ENCODE measurements at places on chromosomes 5 and 9.

DNA sequence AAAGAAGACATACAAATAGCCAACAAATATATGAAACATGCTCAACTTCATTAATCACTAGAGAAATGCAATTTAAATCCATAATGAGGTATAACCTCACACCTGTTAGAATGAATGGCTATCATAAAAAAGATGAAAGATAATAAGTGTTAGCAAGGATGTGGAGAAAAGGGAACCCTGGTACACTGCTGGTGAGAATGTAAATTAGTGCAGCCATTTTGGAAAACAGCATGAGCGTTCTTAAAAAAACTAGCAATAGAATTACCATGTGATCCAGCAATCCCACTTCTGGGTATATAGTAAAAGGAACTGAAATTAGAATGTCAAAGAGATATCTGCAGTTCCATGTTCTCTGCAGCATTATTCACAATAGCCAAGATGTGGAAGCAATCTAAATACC lies 64.2 kb upstream of the CEP78 start:
- DNase-seq = no peak

GRCh38 chr5:158929552-158930218 lies 170.0 kb downstream of the EBF1 start:
- no peak for DNase-seq

- no peak for DNase-seq
These were observed 67.5 kb upstream of the ACTBL2 start for GRCh38 chr5:57550132-57550531.

DNA sequence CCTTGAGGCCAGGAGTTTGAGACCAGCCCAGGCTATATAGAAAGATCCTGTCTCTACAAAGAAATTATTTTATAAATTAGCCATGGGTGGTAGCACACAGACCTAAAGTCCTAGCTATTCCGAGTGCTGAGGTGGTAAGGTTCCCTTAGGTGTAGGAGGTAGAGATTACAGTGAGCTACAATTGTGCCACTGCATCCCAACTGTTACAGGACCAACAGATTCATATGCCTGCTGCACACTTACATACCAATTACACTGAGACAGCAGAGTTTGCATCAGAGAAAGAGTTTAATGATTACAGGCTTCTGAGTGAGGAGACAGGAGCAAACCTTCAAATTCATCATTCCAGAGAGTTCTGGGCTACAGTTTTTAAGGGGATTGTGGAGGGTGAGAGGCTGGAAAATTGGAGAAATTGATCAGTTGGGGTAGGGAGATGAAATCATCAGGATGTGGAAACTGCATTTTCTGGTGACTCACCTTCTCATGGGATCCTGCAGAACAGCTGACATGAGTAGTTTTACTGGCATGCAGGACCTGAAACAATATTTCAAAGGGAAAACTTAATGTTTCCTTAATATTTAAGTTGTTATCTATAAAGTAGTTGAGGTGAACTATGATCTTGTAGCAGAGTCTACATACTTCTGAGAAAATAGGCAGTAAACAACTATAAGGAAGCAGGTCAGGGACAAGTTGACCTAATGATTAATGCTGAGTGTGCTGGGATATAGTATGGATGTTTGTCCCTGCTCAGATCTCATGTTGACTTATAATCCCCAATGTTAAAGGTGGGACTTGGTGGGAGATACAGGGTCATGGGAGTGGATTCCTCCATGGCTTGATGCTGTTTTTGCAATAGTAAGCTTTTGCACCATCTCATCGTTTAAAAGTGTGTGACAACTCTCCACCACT lies 54.7 kb downstream of the ANXA2R start:
- DNase-seq = no peak

- no peak for DNase-seq
These were observed 36.3 kb downstream of the FAM163B start for GRCh38 chr9:133572821-133573361.

DNA sequence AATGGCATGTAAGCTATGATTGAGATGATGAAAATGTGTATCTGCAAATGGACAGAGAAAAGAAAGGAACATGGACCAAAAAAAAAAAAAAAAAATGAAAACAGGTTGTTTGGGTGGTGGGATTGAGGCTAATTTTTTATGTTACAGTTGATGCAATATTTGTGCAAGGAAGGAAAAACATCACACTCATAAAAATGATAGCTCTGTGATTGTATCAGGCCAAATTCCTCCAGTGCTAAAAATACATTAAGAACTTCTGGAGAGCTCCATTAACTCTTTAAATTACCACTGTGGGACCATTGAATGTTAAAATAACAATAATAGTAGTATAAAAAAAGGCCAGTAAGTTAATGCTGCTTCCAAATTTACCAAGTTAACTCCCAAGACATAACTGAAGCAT lies 79.5 kb upstream of the MSX2 start:
- no peak for DNase-seq

DNA sequence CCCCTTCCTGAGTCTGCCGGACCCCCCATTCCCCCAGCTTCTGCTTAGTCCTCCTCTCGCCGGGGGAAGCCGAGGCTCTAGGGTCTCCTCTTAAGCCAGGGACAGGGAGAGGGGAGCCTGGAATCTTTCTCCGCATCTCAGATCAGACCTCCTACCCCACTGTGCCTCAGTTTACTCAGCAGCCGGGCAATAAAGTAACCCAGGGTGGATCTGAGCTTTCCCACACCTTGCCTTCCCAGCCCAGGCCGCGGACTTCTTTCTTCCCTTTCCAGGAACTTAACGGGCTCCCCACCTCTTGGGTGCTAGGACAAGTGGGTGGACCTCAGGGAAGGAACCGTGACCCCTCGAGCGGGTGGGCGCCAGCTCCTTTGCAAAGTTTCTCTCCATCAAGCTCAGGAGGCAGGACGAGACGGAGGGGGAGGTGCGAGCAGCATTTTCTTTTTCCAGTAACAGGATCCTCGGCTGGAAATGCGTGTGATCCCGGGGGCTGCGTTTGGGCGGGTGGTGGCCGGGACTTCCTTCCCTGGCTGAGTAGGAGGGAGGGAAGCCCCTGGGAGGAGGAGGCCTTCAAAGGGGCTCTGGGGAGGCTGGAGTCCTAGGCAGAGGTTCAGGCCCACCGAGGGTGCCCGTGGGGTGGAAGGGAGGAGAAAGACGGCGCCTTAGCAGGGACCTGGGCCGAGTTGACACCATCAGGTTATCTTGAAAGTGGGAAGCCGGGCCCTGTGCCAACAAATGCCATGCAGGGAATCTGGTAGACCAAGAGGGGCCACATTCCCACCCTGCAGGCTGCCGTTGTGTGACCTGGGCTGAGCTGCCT lies 795 bp downstream of the DAB2IP start:
- DNase-seq = peak; percentile 73

- DNase-seq = no peak
These were observed 235.0 kb downstream of the ACTL7B start for GRCh38 chr9:108620767-108621166.

DNA sequence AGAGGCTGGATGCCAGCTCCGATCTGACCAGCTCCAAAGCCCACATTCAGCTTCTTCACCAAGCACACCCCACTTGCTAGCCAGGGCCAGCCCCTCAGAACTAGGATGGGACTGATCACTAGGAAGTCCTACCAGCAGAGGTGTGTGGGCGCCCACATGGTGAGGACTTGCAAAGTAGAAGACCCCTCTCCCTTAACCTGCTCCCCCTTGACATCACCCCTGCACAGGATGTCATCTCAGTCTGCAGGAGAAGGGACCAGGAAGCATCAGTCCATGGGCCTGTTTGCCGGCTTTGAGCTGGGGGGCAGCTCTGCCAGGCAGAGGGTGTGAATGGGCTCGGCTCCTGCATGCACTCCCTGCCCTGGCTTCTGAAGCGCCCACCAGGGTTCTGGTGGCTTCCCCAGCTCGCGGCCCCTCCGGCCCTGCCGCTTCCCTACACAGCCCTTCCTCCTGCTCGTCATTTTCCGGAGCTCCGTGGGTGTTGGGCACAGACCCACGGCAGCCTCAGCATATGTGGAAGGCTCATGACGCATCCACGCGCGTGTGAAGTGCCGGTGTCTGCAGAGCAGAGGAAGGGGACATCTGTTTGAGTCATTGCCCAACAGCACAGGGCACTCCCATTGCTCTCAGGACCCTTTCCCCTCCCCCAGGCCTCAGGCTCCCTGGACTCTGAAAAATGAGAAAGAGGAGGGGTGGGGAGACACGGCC lies 3.7 kb upstream of the FAM78A start:
- no peak for DNase-seq

GRCh38 chr5:88892669-88893068 lies 9.7 kb upstream of the MEF2C start:
- DNase-seq = no peak

- no peak for DNase-seq
These were observed 35.8 kb downstream of the USP20 start for GRCh38 chr9:129871046-129871445.

GRCh38 chr5:34915856-34916192 lies 313 bp downstream of the BRIX1 start:
- no peak for DNase-seq

DNA sequence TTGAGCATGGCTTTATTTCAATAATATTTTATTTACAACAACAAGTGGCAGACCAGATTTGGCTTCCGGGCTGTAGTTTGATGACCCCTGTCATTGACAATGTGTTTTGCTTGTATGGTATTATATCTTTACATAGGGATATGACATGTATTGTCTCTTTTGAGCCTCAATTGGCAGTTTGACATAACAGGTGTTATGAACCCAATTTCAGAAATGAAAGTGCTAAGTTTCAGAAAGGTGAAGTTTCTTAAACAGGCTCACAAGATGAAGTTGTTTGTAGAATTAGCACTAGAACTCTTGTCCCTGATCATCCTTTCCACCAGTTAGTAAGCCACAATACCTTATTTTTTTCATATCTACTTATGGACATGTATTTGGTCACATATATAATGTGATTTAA lies 303.0 kb upstream of the GRIA1 start:
- no peak for DNase-seq

DNA sequence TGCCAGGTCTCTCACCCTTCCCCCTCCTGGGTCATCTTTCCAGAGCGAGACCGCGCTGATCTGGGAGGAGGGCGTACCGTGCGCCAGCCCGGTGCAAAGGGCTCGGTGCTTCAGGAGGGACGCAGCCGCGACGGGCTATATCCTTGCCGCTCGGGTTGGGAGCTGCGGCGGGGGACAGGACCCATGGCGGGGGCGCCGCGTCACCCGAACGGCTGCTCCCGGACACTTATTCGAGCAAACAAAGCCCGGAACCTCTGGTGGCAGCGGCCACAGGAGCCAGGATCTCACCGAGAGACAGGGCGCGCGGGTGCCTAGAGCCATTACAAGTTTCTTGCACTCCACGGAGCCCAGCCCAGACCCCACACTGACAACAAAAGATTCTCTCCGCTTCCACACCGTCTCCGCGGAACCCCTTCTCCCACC lies 1.3 kb downstream of the SEMA6A start:
- no peak for DNase-seq

DNA sequence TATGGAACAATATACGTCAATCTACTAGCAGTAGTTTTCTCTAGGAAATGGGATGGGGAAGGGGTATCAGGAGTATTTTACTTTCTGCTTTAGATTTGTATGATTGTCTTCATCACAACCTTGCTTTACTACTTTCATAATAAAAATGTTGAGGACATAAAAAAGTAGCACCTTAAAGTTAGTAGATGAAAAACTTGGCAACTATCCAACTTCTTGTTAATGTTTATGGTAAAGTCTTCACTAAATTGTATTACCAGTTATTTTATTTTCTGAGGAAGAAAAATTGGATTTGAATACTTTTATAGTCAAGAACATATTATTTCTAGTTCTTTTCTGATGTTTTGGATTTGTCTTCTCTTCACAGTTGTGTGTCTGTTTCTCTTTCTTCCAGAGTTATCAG lies 372.1 kb downstream of the ARRDC3 start:
- no peak for DNase-seq

GRCh38 chr9:18007621-18008020 lies 428.8 kb downstream of the SH3GL2 start:
- DNase-seq = no peak

- no peak for DNase-seq
These were observed 10.4 kb downstream of the OTP start for GRCh38 chr5:77627869-77628674.

DNA sequence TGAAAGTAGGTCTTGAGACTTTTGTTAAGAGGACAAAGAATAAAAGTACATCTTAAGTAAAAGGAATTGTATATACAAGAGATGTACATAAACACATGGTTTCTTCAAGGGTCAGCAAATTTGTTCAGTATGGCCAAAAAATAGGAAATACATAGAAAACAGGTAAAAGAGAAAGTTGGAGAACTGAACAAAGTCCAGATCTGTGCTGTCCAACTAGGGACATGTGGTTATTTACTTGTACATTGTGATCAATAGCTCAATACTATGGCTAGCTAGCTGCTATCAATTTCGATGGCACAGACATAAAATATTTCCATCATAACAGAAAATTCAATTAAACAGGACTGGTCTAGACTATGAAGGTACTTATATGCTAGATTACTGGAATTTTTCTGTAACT lies 92.3 kb downstream of the RAPGEF6 start:
- DNase-seq = no peak

DNA sequence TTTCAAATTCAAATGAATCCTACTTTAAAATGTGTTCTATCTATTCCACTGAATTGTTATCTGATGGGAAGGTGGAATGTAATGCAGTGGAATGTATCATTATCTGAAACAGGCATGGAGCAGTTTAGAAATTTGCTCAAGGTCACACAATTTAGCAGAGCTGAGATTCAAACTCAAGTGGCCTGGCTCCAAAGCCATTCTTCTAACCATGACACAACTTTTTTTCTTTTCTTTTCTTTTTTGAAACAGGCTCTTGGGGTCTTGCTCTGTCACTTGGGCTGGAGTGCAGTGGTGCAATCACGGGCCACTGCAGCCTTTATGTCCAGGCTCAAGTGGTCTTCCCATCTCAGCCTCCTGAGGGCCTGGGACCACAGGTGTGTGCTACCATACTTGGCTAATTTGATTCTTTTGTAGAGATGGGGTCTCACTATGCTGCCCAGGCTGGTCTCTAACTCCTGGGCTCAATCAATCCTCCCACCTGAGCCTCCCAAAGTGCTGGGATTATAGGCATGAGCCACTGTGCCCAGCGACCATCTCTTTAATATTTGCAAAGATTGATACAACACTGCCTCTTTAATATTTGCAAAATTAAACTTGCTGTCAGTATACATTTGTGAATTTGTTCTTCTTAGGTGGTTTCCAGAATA lies 50.0 kb downstream of the CAST start:
- no peak for DNase-seq

- no peak for DNase-seq
These were observed 26.8 kb downstream of the BARHL1 start for GRCh38 chr9:132609184-132609583.

DNA sequence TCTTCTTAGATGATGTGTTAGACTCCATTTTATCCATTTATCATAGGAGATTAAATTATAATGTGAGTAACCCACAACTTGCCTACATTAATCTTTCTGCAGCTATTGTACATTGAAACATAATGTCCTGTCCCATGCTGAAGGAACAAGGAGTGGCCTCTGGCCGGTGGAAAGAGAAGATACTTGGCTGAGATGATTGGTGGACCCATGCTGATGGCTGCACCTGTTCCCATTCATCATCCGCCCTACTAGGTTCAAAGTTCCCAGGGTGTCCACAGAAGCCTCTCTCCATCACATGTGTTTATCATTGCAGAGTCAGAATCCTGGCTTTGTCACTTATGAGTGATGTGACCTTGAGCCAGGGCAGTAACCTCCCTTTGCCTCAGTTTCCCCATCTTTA lies 24.7 kb downstream of the FBXL7 start:
- no peak for DNase-seq

- no peak for DNase-seq
These were observed 38.2 kb downstream of the CCDC192 start for GRCh38 chr5:127741412-127741811.

All from renal cortex interstitium (tissue), 15 donors.